ENCODE measurements at places on chromosomes 3 and 15. TPM values are rescaled to one million over a fixed set of nuclear protein-coding genes. Genes with fewer than 3 reads are reported as not detected.

The GCHFR gene
- 13.0 TPM for total RNA-seq

The IL12A gene
- 0.80 TPM for total RNA-seq

The ZCWPW2 gene
- 0.40 TPM for total RNA-seq

The GOLGA6L10 gene
- total RNA-seq, result 3.9 TPM

The GOLGA8T gene
- total RNA-seq, result not detected

The KCNMB3 gene
- total RNA-seq, result 0.68 TPM

The FOXL2NB gene
- not detected for total RNA-seq

DNA sequence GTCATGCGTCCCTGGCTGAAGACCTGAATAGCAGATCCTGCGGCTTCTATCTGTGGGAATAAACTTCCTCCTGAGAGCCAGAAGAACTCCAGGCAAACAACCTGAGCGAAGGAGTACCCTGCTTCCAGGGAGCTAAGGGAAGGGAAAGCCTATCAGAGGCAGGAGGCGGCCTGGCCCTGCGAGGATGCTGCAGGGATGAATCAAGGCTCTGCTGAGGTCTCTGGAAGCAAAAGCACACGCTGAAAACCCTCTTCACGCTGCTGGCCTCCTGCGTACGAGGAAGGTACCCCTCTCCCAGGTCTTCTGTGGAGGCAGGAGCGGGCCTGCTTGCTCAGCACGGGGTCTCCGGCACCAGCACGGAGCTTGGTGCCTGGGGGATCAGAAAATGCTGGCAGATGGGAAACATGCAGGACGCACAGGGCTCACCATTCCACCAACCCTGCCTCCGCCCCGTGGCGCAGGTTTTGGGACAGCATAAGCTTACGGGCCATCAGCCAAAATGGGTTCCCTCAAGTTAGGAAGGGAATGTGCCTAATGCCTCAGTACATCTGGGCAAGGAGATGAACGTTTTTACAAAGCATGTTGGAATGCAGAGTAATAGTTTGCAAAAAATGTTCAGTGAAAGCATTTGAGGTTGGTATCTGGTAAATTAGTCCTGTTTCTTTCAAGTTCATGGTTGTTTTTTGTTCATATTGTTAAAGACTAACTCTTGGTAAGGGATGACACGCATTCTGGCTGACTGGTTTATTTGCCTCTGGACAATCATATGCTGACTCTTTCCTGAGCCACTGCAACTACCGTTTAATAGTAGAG, 72.3 kb downstream of the CHSY1 start:
- ATAC-seq, result no peak

- no peak for ATAC-seq
Measured at GRCh38 chr15:22850055-22850454, 11.6 kb downstream of the NIPA2 start.

- ATAC-seq, result no peak
Measured at GRCh38 chr3:13323822-13324221, 96.3 kb downstream of the NUP210 start.

GRCh38 chr3:7657214-7658112, 796.5 kb downstream of the GRM7 start:
- no peak for ATAC-seq

DNA sequence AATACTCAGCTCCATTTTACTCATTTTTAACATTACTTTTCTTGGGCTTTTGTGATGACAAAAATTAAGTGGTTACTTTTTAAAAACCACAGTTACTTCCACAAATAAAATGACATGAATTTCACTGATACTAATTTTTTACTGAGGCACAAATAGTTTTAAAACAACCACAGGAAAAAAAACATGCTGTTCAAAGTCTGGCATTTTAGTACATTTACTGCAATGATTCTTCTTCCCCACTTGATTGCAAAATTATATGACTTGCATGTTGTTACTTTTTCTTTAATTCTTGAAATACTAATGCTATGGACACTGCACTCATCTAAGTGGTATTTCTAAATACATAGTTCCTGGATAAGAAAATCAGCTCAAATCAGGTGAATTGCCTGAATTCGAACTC, 24.8 kb upstream of the SLMAP start:
- ATAC-seq, result no peak

- ATAC-seq, result no peak
Measured at GRCh38 chr3:18302517-18302916, 122.6 kb downstream of the SATB1 start.

DNA sequence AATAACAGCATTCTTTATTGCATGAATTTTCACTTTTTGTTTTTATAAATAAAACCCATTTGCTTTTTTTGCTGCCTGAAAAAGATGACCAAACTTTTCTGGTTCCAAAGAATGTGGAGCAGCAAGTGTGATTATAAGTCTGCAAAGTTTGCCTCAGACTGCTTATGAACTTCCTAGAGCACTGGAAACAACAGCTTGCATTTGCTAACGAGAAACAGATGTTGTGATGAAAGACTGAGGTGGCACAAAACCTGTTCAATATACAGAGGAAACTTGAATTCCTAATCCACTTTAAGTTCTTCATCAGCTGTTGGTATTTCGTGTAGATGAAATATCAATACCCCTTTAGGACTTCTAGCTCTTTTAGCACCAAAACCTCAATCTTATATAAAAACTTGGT, 9.3 kb downstream of the ZPLD1 start:
- no peak for ATAC-seq

Data from esophagus mucosa (tissue), 1 donor.